Endothelial cell of umbilical vein (primary cell): ENCODE measurements at places on chromosomes 7 and 10.

GRCh38 chr10:74035303-74035702 lies 37.4 kb downstream of the VCL start:
- H3K27ac ChIP-seq, result no peak overlapping the region
- peaks cover 7% of the 10 kb centered on the region for H3K36me3 ChIP-seq

DNA sequence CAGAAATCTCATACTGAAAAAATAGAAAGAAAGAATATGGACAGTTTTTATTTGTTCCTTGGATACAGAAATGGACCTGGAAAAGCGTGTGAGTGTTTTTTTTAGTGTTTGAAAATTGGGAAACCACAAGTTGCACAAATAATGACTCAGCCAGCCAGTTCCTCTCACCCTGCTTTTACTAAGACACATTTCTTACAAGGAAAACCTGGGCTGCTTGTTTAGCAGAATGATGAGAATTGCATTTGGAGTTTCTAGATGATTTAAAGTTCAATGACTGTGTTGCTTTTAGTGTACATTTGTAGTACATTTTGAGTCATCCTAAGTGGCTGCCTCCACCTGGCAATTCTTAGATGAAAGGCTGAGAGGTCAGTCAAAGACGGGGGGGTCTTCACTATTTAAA lies 218.7 kb downstream of the ABCA13 start:
- no peak overlapping the region for H3K27ac ChIP-seq
- no peak for DNase-seq
- no peaks in the 10 kb centered on the region for H3K27me3 ChIP-seq

- peaks cover 2% of the 10 kb centered on the region for H3K4me1 ChIP-seq
- no peaks in the 10 kb centered on the region for H3K27me3 ChIP-seq
- no peak overlapping the region for H3K4me3 ChIP-seq
- DNase-seq, result no peak
- H3K27ac ChIP-seq, result no peak overlapping the region
Measured at GRCh38 chr7:139673230-139673629, 104.6 kb downstream of the HIPK2 start.

- no peaks in the 10 kb centered on the region for H3K36me3 ChIP-seq
- DNase-seq, result no peak
- H3K4me3 ChIP-seq, result no peak overlapping the region
- H3K27ac ChIP-seq, result no peak overlapping the region
- H3K4me1 ChIP-seq, result no peaks in the 10 kb centered on the region
Measured at GRCh38 chr7:123096434-123096833, 100.9 kb upstream of the TAS2R16 start.

- no peak overlapping the region for H3K4me3 ChIP-seq
- H3K27ac ChIP-seq, result no peak overlapping the region
- H3K4me1 ChIP-seq, result no peaks in the 10 kb centered on the region
- H3K36me3 ChIP-seq, result no peaks in the 10 kb centered on the region
- no peak for DNase-seq
Measured at GRCh38 chr7:151393031-151393977, 16.5 kb downstream of the WDR86 start.

GRCh38 chr7:120925392-120925791 lies 25.2 kb upstream of the ING3 start:
- peaks cover 12% of the 10 kb centered on the region for H3K4me1 ChIP-seq
- no peaks in the 10 kb centered on the region for H3K36me3 ChIP-seq
- H3K27ac ChIP-seq, result no peak overlapping the region

DNA sequence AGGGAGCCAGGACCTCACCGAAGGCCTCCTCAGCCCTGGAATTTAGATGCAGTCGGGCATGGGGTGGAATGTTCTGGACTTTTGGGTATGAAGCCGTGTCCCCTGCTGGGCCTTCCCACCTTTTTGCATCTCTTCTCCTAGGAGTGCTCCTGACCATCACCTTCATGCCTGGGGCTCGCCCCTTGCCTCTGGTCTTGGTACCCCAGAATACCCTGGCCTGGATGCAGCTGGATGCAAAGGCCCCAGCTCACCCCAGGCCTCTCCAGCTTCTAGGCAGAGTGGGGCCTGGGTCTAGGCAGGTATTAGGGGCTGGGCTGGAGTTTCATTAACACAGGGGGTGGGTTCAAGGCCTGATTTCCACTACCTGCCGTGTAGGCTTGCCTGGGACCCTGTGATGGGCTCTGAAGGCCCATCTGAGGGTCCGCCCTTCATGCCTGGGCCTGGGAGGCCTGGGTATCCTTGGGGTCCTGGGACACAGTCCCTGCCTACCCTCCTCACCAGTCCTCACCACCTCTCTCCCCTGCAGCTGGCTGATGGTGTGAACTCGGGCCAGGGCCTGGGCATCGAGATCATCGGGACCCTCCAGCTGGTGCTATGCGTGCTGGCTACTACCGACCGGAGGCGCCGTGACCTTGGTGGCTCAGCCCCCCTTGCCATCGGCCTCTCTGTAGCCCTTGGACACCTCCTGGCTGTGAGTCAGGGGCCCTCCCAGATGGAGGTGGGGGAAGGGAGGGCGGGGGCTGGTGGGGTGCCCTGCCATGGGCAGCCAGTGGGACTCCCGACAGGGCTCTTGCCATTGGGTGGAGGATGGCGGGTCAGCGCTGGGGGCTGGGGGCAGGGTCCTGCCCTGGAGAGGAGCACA lies 10.1 kb downstream of the AQP1 start:
- H3K27ac ChIP-seq, result peak overlapping the region; percentile 58
- H3K4me1 ChIP-seq, result peaks cover 24% of the 10 kb centered on the region
- peaks cover 5% of the 10 kb centered on the region for H3K36me3 ChIP-seq
- DNase-seq, result no peak
- no peak overlapping the region for H3K4me3 ChIP-seq
- H3K27me3 ChIP-seq, result no peaks in the 10 kb centered on the region

DNA sequence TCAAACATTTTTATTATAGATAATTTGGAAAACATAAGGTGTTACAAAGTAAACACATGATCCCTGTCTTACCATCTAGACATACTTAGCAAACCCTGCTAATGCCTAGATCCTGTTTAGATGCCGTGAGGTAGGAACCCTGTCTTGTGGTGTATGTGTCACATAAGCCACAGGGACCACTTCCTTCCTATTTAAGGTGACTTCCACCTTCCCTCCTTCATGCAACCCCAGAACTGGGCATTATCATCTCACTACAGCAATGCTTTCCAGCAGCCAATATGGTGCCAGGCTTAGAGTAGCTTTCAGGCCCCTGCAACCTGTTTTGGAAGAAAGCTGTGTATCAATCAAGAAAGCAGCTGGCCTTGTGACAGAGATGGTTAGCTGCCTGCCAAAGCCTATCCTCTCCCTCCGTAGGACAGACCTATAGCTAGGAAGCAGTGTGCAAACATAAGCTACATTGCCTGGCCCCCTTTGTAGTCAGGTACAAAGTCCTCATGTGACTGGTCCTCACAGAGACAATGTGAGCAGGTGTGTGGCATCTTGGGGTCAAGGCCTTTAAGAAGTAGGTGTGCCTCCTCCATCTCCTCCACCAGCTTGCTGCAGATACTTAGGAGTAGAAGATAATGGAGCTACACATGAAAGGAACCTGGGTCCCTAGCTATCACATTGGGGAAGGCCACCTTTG lies 146.8 kb downstream of the SPAG6 start:
- H3K4me1 ChIP-seq, result no peaks in the 10 kb centered on the region
- no peak for DNase-seq
- no peak overlapping the region for H3K4me3 ChIP-seq
- H3K36me3 ChIP-seq, result no peaks in the 10 kb centered on the region
- no peak overlapping the region for H3K27ac ChIP-seq

GRCh38 chr10:70053218-70053840 lies 683 bp downstream of the MACROH2A2 start:
- H3K4me3 ChIP-seq, result no peak overlapping the region
- peaks cover 56% of the 10 kb centered on the region for H3K27me3 ChIP-seq
- no peaks in the 10 kb centered on the region for H3K36me3 ChIP-seq
- H3K27ac ChIP-seq, result no peak overlapping the region

- no peak overlapping the region for H3K27ac ChIP-seq
- DNase-seq, result no peak
- peaks cover 33% of the 10 kb centered on the region for H3K4me1 ChIP-seq
- no peaks in the 10 kb centered on the region for H3K27me3 ChIP-seq
- H3K36me3 ChIP-seq, result no peaks in the 10 kb centered on the region
- H3K4me3 ChIP-seq, result no peak overlapping the region
Measured at GRCh38 chr10:95482501-95483233, 78.5 kb downstream of the SORBS1 start.

GRCh38 chr7:27704422-27705199 lies 35.4 kb upstream of the TAX1BP1 start:
- H3K27me3 ChIP-seq, result no peaks in the 10 kb centered on the region
- no peak overlapping the region for H3K27ac ChIP-seq
- H3K4me1 ChIP-seq, result no peaks in the 10 kb centered on the region
- no peak overlapping the region for H3K4me3 ChIP-seq
- H3K36me3 ChIP-seq, result no peaks in the 10 kb centered on the region

DNA sequence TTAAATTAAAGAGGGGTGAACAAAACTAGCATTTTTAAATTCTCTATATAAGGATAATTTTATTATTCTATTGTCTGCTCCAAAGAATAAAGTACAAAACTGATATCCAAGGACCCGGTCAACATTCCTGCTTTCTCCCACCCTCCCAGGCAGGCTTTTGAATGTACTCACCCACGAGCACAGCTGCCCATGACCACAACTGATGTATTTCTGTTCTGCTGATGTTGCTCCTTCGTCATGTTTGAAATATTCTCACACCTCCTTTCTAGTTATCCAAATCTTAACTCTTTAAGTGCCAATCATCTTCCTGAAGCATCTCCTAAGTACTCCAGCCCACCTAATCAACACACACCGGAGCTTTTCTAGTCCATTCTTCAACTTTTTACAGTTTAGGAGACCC lies 46.7 kb downstream of the CALD1 start:
- H3K4me3 ChIP-seq, result no peak overlapping the region
- H3K36me3 ChIP-seq, result no peaks in the 10 kb centered on the region
- DNase-seq, result no peak
- no peaks in the 10 kb centered on the region for H3K4me1 ChIP-seq
- H3K27me3 ChIP-seq, result no peaks in the 10 kb centered on the region

GRCh38 chr10:3446221-3446620 lies 273.6 kb upstream of the PITRM1 start:
- no peaks in the 10 kb centered on the region for H3K27me3 ChIP-seq
- H3K36me3 ChIP-seq, result no peaks in the 10 kb centered on the region
- no peaks in the 10 kb centered on the region for H3K4me1 ChIP-seq
- no peak overlapping the region for H3K4me3 ChIP-seq
- no peak for DNase-seq

DNA sequence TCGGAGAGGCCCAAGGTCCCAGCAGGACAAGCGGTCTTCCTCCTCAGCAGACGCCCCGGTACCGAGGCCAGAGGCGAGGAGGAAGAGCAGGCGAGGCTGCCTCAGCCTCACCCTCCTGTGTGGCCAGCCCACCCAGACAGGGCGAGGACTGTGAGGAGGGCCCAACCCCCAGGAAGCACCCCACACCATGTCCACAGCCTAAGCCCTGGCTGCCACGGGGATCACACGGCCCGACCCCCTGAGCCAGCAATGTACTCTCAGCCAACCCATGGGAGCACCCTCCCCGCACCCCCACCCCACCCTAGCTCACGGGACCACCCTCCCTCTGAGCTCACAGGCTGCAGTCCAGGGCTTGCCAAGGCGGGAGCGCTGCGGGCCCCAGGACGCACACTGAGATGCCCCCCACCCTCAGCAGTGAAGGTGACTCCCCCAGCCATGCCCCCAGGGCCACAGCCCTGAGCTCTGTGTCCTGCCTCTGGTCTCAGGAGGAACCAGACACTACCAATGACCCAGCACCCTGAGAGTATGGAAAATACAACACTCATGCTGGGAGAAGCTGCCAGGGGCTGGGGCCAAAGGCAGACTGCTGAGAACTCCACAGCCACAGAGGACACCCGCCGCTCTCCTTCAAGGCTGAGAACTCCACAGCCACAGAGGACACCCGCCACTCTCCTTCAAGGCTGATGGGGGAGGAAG lies 93.6 kb downstream of the MAD1L1 start:
- H3K4me1 ChIP-seq, result no peaks in the 10 kb centered on the region
- H3K36me3 ChIP-seq, result peaks cover 9% of the 10 kb centered on the region
- no peak overlapping the region for H3K27ac ChIP-seq
- no peaks in the 10 kb centered on the region for H3K27me3 ChIP-seq
- no peak overlapping the region for H3K4me3 ChIP-seq

DNA sequence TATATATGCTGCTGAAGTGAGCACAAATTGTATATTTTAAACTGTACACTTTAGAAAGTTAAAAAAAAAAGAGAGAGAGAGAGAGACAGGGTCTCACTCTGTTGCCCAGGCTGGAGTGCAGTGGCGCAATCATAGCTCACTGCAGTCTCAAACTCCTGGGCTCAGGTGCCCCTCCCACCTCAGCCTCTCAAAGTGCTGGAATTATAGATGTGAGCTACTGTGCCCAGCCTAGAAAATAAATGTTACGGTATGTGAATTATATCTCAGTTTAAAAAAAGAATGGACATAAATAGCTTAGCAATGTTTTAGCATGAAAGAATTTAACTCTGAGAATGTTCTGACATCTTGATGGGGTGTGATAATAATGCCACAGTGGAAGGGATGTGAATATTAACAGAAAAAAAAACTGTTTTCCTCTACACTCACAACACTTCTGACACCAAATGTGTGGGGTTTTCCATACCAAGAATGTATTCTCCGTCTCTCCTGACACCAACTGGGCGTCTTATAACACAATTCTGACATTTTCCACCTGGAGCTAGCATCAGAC lies 162.1 kb downstream of the PLCE1 start:
- DNase-seq, result no peak
- no peaks in the 10 kb centered on the region for H3K27me3 ChIP-seq
- no peaks in the 10 kb centered on the region for H3K36me3 ChIP-seq
- no peak overlapping the region for H3K4me3 ChIP-seq
- H3K4me1 ChIP-seq, result no peaks in the 10 kb centered on the region

- H3K4me1 ChIP-seq, result peaks cover 30% of the 10 kb centered on the region
- no peak overlapping the region for H3K4me3 ChIP-seq
- peak overlapping the region; percentile 0 for H3K27ac ChIP-seq
- no peaks in the 10 kb centered on the region for H3K27me3 ChIP-seq
- peaks cover 24% of the 10 kb centered on the region for H3K36me3 ChIP-seq
Measured at GRCh38 chr10:93406364-93407145, 75.6 kb downstream of the MYOF start.

GRCh38 chr10:121310151-121310711 lies 288.0 kb downstream of the FGFR2 start:
- no peak for DNase-seq
- H3K4me3 ChIP-seq, result no peak overlapping the region
- H3K4me1 ChIP-seq, result no peaks in the 10 kb centered on the region
- H3K27ac ChIP-seq, result no peak overlapping the region
- no peaks in the 10 kb centered on the region for H3K27me3 ChIP-seq

GRCh38 chr10:110324201-110324804 lies 19.6 kb upstream of the SMNDC1 start:
- H3K27ac ChIP-seq, result no peak overlapping the region
- H3K27me3 ChIP-seq, result no peaks in the 10 kb centered on the region
- no peak overlapping the region for H3K4me3 ChIP-seq

- H3K27me3 ChIP-seq, result no peaks in the 10 kb centered on the region
- no peak for DNase-seq
- H3K4me1 ChIP-seq, result no peaks in the 10 kb centered on the region
- H3K36me3 ChIP-seq, result no peaks in the 10 kb centered on the region
- no peak overlapping the region for H3K27ac ChIP-seq
- no peak overlapping the region for H3K4me3 ChIP-seq
Measured at GRCh38 chr10:60246382-60246781, 143.3 kb downstream of the ANK3 start.
